ENCODE measurements at places on chromosomes 3 and 15.

DNA sequence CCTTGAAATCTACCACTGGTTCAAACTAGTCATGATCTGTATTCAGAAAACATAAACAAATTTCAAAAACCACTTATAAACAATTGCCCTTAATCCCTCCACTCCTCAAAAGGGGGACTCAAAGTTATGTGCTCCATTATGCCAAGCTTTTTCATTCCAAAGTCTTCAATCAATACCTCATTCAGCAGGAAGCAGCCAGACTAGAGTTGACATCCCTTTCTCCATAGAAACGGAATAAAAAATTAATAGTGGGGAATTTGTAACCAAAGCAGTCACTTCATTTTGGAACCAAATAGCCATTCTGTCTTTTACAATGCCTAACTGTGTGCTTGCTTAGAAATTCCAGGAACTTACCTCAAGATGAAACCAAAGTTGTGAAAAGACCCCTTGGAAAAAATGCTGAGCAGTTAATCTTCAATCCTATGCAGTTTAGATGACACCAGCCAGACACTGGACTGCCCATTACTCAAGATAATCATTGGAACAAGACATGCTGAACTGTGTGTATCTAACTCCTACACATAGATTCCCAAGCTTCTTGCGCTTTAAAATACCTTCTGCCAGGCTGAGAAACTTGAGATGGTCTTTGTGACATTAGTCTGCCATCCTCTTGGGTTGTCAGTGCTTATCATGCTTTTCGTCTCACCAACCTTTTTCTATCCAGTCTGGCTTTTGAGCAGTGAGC is 406.2 kb downstream of the PLOD2 start:
- DNase-seq: no peak

GRCh38 chr15:70853973-70854665 is at the start of gene LARP6:
Gene LARP6 (minus strand): TSS chr15:70854157. CDS start chr15:70854088, 69 bp downstream.
- no peak for DNase-seq

- DNase-seq: no peak
Measured at GRCh38 chr3:128112357-128112968, 11.1 kb downstream of the RUVBL1 start.

GRCh38 chr3:157156837-157157635 is 2.9 kb downstream of the CCNL1 start:
- DNase-seq: no peak

- DNase-seq: no peak
Measured at GRCh38 chr3:170429050-170429449, 10.4 kb downstream of the CLDN11 start.

DNA sequence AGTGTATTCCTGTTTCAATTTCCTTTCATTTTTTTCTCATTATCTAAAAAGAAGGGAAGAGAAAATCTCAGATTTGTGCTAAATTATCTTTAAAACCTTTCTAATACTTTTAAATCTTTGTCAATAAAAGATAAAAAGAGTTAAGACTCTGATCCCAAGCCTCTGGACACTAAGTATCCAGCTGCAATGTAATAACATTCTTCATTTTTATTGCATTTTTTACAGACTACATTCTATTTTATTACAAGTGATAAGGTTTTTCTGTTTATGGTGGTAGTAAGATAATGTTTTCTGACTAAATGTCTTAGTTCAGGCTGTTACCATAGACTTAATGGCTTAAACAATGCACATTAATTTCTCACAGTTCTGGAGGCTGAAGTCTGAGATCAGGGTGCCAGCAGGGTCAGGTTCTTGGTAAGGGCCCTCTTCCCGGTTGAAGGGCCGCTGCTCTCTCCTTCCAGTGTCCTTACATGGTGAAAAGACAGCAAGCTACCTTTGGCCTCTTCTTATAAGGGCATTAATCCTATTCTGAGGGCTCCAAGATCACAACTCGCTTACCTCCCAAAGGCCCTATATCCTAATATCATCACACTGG is 19.7 kb downstream of the KCNAB1 start:
- DNase-seq: no peak

- DNase-seq: no peak
Measured at GRCh38 chr3:131730581-131730980, 227.8 kb upstream of the MRPL3 start.

DNA sequence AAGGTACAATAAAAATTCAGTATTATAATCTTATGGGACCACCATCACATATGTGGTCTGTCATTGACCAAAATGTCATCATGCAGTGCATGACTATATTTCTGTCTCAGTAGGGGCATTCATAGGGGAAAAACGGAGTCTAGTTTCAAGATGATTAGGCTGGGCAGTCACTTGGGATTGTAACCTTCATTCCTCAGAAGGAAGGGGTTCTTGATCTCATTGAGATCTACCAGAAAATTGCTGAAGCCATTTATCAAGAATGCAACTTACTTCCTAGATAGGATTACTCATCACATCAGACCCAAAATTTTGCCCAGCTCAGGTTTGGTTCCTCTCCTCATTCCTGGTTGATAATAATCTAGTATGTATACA is 37.3 kb downstream of the BTD start:
- DNase-seq: no peak

DNA sequence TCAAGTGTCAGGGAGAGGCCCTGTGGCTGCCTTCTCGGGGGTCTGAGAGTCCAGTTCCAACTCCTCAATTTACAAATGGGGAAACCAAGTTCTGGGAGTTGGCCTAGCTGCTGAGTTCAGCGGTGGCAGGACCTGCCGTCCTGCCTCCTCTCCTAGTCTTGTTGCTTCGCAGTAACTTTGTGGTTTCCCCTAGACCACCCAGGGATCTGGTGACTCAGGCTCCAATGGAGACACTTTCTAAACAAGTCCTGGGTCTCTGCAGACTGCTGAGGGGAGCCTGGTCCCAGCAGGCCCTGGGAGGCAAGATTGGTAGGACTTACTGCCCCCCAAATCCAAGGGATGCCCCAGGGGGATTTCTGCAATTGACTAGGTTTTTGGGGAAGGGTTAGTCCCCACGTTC is 83.6 kb downstream of the SMAD6 start:
- DNase-seq: no peak

Measured in stimulated activated CD4-positive, alpha-beta T cell treated with anti-CD3 and anti-CD28 coated beads, TNF-alpha, amount 100 ng/mL, for 1 hour (primary cell).